ENCODE measurements at places on chromosomes 6 and 20.

GRCh38 chr6:154343473-154344308, 12.9 kb downstream of the IPCEF1 start:
- DNase-seq = peak; percentile 21

GRCh38 chr20:52924411-52925271, 47.5 kb upstream of the TSHZ2 start:
- DNase-seq = peak; percentile 11

DNA sequence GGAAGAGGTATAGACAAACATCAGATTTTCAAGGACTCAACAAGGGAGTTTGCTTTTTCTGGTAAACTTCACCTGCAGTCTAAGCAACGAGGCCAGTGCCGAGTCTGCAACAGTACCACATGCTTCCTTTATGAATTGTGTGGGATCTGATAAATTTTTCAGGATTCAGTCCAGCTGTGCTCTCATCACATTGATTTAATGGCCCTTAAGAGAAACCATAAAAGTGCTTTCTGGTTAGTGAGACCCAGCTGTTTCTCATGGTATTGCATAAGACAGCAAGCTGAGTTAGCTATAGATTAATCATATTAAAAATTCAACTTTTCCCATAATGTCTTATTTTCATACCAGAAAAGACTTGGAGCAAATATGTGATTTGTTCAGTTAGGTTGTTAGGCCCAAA, 291.4 kb downstream of the CENPW start:
- DNase-seq = peak; percentile 4

GRCh38 chr6:131776985-131777384, 30.8 kb upstream of the ENPP1 start:
- no peak for DNase-seq

DNA sequence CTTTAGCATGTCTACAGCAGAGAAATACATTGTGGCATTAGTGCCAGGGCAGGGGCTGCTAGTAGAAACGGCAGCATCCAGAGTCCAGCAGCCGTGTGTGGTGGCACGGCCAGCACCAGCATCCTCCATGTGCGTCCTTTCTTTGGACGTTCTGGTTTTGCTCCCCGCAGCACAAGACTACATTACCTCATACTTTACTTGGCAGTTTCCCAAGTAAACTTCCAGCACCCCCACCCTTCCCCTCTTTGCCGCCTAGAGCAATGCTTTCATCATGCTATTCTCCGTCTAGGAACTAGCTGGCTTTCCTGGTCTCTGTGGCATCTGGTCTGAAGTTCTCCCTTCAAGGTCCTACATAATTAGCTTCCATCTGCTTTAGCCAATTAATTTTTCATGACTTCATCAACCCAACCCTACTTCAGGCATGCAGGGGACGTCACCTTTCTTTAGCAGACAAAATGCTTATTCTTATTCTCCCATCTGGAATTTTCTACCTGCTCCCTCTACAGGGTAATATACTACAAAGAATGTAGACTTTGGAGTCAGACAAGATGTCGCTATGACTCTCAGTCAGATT, 67.6 kb downstream of the BLOC1S5 start:
- DNase-seq = no peak
